ENCODE measurements at places on chromosomes 7 and 10.

DNA sequence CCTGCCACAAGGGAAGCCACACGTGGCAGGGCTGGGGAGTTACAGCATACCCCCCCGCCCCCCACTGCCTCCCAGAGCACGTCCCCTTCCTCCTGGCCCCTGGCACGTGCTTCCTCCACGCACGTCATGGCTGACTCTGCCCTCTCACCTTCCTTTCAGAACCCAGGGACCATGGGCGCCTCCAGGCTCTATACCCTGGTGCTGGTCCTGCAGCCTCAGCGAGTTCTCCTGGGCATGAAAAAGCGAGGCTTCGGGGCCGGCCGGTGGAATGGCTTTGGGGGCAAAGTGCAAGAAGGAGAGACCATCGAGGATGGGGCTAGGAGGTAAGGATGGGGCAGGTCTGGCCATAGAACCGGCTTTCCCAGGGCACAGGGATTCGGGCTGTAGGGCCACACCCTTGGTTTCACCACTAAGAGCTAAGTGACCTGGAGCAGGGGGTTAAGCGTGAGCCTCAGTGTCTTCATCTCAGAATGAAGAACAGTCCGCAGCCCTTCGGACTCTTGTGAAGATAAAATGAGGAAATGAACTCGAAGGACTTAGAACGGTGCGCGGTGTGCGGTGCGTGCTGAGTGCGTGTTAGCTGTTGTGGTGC lies 2.5 kb downstream of the NUDT1 start:
- DNase-seq, result no peak

DNA sequence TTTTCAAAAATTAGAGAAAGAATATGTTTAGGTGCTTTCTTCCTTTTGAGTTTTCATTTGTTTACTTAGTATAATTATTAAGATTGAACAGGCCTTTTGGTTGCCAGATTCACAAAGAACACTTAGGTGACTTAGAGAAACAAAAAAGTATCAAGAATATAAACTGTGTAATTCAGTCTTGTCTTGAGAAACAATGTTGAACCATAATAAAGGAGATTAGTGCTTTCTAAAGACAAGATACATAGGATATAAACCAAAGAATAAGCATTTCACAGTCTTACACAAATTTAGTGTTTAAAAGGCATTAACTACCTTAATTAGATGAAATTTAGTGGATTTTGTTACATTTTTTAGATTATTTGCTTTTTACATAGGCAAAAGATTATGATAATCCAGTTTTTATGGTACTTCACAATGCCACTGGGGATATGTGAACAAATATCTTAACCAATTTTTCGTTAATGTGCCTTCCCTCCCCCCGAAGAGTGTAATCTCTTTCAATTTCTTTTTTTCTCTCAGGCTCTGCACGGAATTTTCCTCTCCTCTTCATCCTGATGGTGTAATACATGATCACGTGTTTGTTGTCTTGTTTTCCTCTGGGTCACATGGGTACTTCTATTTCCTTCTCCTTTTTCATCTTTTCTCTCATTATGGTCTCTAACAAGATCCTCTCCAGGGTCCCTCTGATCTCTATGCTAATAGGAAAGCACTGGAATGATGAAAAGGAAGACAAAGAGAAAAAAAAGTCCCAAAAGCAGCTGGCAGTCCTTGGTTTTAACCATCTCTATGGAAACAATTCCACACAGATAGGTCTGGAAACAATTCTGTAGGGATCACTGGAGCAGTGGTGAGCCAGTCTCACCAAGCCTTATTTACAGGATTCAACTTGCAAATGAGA lies 3.7 kb upstream of the HNRNPH3 start:
- DNase-seq, result peak; percentile 53

DNA sequence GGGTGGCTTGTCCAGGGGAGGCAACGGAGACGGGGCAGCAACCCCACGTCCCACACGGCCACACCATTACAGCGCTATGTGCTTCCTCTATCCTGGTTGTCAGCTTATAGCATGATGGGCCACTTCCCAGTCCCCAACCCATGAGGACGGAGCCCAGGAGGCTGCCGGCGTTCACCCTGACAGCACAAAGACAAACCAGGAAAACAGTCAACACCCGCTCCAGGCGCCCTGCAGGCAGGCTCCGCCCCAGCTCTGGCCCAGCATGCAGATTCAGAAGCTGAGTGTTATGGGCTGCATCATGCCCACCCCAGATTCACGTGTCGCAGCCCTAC lies 14.8 kb downstream of the WDR86 start:
- no peak for DNase-seq

DNA sequence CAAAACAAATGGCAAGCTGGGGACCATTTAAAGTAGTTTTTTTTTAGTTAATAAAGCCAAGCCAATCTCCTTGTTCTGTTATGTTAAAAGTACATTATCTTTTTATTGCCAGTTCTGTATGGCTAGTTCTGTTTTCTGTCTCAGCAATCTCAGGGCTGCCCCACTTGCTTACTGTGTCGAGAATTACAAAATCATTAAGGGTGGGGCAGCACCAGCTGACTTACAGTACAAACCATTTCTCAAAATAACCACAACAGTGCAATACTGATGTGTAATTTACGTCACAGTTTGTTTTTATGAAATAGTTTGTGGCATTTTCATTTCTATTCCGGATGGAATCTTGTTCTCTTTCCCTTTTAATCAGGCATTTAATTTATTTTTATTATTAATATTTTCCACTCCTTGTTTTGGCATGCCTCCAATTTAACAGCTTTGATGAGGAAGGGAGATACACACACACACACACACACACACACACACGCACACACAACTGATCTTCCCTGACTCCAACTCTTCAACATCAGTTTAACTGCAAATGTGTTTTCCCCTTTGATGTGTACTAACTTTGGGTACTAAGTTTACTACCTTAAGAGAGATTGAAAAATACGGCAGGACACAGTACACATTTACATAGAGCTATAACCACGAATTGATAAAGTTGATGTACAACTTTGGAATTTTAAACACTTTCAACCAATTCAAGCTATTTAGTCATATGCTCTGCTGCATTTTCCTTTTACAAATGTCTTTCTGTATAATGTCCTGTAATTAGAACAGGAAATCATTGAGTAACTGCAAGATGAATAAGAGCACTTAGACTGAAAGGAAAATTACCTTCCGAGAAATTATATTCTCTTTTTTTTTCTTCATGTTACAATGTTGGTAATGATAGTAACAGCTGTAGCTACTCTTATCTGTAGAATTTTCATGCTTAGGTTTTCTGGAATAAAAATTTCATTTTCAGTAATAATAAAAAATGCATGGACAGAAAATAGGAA lies 91.5 kb downstream of the ARID5B start:
- DNase-seq, result peak; percentile 66

GRCh38 chr10:47311932-47312662 lies 10.2 kb upstream of the GDF2 start:
- peak; percentile 91 for DNase-seq
